ENCODE measurements at places on chromosomes 1 and 21. TPM values are rescaled to one million over a fixed set of nuclear protein-coding genes. Genes with fewer than 3 reads are reported as not detected.

SEMA6C gene
- 3.6 TPM for total RNA-seq

- H3K4me3 ChIP-seq, result no peak overlapping the region
- no peak for DNase-seq
- no peak overlapping the region for H3K27ac ChIP-seq
- peaks cover 14% of the 10 kb centered on the region for H3K4me1 ChIP-seq
- no peaks in the 10 kb centered on the region for H3K36me3 ChIP-seq
Measured at GRCh38 chr1:35706846-35707600, 11.7 kb downstream of the C1orf216 start.

CNIH3 gene
- total RNA-seq, result 7.9 TPM

USF1 gene
- 32.7 TPM for total RNA-seq

GRCh38 chr1:53732912-53733317, 6.0 kb downstream of the GLIS1 start:
- H3K27me3 ChIP-seq, result no peaks in the 10 kb centered on the region
- no peak overlapping the region for H3K27ac ChIP-seq
- H3K4me1 ChIP-seq, result peaks cover 6% of the 10 kb centered on the region
- DNase-seq, result no peak
- H3K4me3 ChIP-seq, result no peak overlapping the region
- H3K36me3 ChIP-seq, result no peaks in the 10 kb centered on the region

DNA sequence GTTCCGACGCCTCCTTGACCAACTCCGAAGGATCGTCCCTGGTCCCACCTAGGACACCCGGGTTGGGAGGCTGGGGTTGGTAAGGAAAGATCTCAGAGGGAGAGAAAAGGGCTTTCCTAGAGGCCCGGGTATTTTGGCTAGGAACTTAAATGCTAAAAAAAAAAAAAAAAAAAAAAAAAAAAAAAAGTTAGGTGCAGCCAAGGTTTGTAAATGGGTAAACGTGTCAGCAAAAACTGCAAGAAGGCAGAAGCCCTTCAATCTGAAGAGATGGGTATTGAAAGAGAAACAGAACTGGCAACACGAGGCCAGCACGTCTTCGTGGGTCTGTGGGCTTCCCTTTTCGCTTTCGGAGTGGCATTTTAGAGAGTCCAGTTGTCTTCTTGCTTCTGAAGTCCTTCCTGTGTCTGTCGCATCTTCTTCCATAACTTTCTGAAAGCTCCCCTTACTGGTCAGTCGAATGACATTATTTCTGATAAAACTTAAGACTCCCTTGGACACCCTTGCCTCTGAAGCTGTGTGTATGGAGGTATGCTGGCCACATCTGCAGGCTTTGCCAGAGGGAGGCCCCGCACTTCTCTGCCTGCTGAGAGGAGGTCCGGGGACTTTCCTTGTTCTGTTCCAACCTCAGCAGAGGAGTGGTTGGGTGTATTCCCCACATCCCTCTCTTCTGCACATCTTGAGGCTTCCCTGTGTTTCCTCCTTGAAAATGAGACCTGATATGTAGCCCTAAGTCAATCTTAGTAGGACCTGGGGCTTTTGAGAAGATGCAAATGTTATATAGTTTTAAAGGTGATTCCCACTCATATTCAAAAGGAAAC, 745 bp downstream of the RCSD1 start:
- no peak for DNase-seq
- no peak overlapping the region for H3K27ac ChIP-seq
- H3K36me3 ChIP-seq, result no peaks in the 10 kb centered on the region

SLFNL1 gene
- total RNA-seq, result 0.33 TPM

IQGAP3 gene
- 0.52 TPM for total RNA-seq

DNA sequence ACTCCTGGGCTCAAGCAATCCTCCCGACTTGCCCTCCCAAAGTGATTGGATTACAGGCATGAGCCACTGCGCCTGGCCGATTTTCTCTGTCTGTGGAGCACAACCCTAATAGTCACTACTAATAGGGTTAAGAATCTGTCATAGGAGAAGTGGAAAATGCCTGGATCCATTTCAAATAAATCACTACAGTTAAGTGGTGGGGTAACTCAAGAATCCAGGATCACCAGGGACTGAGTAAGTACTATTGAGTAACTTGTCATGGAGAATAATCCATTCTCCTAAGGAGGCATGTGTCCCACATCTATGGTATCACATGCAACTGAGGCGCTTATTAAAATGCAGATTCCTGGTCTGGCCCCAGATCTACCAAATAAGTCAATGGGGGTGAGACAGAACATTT, 53.2 kb downstream of the OPTC start:
- no peak for DNase-seq
- H3K36me3 ChIP-seq, result no peaks in the 10 kb centered on the region
- H3K27me3 ChIP-seq, result no peaks in the 10 kb centered on the region

DNA sequence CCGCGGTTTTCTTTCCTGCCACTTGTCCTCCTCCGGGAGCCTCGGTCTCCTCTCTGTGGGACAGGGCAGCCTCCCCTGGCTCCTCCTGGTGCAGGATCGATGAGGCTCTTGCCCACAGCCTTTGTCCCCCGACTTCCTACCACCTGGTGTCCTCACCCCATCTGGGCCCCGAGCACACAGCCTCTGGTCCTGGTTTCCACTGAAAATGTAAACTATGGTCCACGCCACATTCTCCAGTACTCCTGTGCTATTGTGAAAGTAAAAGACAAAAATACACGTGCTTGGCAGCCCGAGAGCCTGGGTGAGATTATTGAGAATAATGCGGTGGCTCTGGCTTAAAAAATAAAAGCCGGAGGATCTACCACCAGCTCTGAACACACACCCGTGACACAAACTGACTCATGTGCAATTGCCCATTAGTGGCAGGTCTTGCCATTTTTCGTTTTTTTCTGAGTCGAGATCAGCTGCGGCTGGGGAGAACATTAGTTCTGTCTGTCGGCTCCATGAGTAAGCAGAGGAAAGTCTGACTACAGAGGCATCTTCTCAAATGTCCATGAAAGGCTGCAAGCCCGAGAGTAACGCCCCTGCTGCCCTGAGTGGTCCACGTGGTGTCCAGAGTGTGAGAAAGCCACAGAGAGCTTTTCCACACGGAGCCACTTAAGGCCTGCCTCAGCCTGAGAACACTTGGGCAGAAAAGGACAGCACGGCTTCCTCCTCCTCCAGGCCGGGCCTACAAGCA, 5.7 kb upstream of the COL6A2 start:
- H3K4me1 ChIP-seq, result no peaks in the 10 kb centered on the region
- H3K4me3 ChIP-seq, result no peak overlapping the region
- no peaks in the 10 kb centered on the region for H3K36me3 ChIP-seq
- no peaks in the 10 kb centered on the region for H3K27me3 ChIP-seq
- H3K27ac ChIP-seq, result no peak overlapping the region

DNA sequence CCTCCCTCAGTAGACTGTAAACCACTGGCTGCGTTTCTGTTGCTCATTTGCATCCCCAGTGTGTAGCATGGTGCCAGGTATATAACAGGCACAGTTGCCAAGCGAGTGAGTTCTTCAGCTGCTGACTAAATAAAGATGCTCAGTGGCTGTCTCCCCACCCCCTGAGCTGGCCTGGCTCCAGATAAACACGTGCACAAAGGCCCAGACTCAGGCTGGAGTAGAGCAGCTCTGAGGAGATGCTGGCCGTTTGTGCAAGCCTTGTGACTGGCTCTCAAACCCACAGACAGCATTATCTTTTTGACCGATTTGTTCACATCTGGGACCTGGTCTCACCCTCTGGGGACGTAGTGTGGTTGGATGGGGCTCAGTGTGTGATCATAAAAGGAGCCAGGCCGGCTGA, 7.1 kb downstream of the CHRNB2 start:
- peaks cover 3% of the 10 kb centered on the region for H3K36me3 ChIP-seq
- H3K4me1 ChIP-seq, result no peaks in the 10 kb centered on the region

Data from body of pancreas (tissue), 4 donors.